ENCODE measurements at places on chromosomes 1 and 21.

GRCh38 chr1:89322402-89322801 is 41.5 kb upstream of the GBP6 start:
- DNase-seq: no peak

DNA sequence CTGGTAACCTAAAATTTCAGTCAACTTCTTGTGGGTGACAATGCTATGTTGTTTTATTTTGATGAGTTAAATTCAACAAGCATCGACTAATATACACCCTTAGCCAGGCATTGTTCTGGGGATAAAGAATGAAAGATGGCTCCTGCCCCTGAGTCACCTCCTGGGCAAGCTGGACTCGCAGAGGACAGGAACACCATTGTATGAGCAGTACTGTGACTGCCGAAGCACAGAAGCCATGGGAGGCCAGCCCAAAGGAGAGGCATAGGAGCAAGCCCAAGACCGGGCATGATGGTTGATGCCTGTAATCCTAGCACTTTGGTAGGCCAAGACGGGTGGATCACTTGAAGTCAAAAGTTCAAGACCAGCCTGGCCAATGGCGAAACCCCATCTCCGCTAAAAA is 555.2 kb downstream of the OMA1 start:
- no peak for DNase-seq

DNA sequence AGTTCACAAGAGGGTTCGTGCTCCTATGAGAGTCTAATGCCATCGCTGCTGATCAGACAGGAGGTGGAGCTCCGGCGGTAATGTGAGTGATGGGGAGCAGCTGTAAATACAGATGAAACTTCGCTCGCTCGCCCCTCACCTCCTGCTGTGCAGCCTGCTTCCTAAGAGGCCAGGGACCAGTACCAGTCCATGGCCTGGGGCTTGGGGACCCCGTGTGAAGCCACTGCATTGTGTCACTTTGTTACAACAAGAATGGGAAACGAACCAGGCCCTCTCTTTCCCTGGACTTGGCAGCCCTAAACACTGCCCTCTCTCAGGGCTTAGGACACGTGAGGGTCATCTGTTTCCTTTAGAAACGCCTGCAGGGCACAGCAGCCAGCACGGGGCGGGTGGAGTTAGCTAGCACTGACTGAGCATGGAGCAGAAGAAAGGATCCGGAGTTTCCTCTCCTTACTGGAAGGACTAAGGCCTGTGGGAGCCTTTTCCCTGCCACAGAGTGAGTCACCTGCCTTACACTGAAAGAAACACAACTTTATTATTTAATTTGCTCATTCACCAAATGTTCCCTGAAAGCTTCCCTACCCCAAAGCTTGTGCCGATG is 185.2 kb upstream of the TMEM51 start:
- DNase-seq: no peak

- DNase-seq: no peak
Measured at GRCh38 chr1:64687725-64688327, 57.0 kb upstream of the RAVER2 start.

Measured in NCI-H446 (cell line).